Subcutaneous preadipocyte (primary cell): ENCODE measurements at places on chromosomes 1 and 21. TPM values are rescaled to one million over a fixed set of nuclear protein-coding genes. Genes with fewer than 3 reads are reported as not detected.

RAP1GAP gene
- total RNA-seq = not detected in 2 replicates

RAB25 gene
- total RNA-seq = not detected in 2 replicates

KRTAP7-1 gene
- not detected in 2 replicates for total RNA-seq

RGS4 gene
- total RNA-seq = 18.0 and 25.8 TPM in 2 replicates

LCE2C gene
- not detected in 2 replicates for total RNA-seq

HSD11B1 gene
- total RNA-seq = 1.2 and 16.5 TPM in 2 replicates

SPSB1 gene
- total RNA-seq = 17.6 and 27.2 TPM in 2 replicates
